ENCODE measurements at places on chromosomes 4 and X.

- DNase-seq: no peak
Measured at GRCh38 chr4:3391422-3391821, 50.3 kb upstream of the HGFAC start.

GRCh38 chrX:115957862-115958490 lies 212.6 kb upstream of the AGTR2 start:
- no peak for DNase-seq

- DNase-seq: no peak
Measured at GRCh38 chr4:186104890-186105646, 564 bp downstream of the FAM149A start.

DNA sequence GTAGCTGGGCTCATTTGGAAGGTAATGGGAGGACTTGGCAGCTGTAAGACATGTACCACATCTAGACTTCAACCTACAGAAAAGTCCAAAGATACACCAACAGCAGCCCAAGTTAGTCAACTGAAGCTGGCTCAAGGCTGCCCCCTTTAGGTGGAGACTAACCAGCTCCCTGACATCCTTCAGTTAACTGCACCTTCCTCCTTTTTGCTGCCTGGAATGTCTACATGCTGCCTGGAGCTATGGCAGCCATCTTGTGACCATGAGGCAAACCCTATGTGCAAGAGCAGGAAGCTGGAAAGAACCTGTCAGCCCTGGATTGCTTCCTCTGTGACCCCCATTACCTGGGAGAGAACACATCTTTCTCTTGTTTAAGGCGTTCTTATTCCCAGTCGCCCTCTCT lies 25.8 kb downstream of the ARSD start:
- no peak for DNase-seq

GRCh38 chr4:38377195-38377594 lies 286.8 kb upstream of the KLF3 start:
- no peak for DNase-seq

DNA sequence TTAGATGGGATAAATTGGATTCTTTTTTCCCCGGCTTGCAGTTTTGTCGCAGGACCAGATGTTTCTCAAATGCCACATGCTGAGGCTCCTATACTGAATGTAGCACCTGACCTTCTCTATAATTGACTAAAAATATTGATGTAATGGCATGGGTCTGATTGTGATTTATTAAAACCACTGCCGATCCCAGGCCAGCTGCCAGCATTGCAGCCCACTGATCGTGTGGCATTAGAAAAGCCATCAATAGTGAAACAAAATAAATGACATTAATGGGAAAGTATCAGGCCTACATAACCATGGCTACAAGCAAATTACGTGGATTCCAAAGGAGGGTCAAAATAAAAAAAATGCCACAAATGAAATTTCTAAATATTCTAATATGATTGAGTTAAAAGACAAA lies 98.7 kb downstream of the MAB21L2 start:
- DNase-seq: no peak

DNA sequence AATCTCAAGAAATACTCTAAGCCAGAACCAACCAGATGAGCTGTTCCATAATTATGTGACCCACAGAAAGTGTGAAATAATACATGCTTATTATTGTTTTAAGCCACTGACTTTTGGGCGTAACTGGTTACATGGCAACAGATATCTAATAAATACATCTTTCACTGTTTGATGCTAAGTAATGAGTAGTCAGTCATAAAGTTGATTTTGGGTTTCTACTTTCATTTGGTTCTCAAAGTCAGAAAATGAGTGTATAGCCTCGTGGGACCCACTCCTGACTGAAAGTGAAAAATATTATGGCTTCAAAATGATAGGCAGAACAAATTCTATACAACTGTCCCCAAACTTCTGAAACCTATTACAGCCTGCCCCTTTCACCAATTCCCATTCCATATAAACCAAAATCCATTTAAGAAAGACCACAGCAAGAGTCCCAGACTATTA lies 88.0 kb upstream of the CBR4 start:
- no peak for DNase-seq

DNA sequence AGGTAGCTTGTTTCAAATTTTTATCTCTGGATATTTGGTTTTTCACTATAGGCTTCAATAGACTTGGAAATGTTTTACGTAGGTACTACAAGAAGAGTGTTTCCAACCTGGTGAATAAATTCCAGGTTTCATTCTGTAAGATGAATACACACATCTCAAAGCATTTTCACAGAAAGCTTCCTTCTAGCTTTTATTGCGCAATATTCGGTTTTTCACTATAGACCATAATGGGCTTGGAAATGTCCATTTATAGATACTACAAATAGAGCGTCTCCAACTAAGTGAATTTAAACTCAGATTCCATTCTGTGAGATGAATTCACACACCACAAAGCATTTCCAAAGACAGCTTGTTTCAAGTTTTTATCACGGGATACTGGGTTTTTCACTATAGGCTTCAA lies 857.7 kb upstream of the HS3ST1 start:
- DNase-seq: no peak

DNA sequence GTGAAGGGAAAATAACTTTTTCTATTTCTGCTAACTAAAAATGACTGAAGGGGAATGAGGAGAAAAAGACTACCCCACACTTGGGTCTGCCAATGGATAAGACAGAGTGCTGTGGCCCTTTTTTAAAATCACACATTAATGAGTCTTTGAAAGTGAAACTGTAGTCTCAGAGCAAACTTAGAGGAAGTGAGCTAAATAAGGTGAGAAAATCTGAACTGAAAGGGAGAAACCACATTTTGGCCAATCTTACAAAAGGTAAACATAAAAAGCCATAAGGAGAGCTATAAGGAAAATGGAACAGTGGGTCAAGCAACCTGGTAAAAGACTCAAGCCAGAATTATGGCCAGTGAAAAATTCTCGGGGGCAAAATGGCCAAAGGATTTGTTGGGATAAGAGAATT lies 755.1 kb upstream of the IGFBP7 start:
- no peak for DNase-seq

- DNase-seq: no peak
Measured at GRCh38 chr4:121764702-121765367, at the start of gene SMIM43. Gene SMIM43, minus strand, starts transcription at chr4:121765164. Its CDS starts 59 bp downstream, at chr4:121765105.

DNA sequence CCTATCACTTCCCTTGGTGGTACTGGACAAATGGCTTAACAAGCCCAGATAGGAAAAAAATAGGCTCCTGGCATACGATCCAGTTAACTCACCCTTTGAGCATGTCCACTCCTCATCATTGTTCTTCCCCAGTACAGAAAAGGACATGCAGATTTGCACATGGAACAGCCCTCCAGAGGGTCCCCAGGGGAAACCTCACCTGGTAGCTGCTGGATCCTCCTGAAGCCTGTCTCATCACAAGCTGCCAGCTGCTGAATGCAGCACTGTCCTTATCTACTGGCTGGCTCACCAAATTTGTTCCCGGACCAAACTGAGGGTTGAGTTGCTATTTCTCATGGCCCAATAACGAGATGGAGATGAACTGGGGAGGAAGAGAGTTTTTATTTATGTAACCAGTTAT lies 49.4 kb downstream of the SERTM2 start:
- DNase-seq: no peak

- DNase-seq: no peak
Measured at GRCh38 chr4:161393602-161394001, 770.2 kb downstream of the FSTL5 start.

- DNase-seq: peak; percentile 24
Measured at GRCh38 chrX:155216940-155217440, 730 bp downstream of the VBP1 start.

DNA sequence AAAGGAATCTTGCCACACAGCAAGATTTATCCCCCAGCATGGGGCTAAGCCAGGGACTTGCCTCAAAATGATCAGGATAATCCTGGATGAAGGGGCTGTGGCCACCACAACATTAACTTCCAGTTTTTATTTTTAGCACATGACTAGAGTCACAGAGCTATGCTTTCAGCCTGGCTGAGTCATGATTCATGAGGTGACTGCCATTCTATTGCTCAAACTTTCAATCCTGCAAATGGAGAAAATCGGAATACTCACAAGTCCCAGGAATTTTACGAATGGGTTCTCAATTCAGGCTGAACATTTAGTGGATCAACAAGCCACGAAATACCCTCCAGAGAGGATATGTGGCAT lies 70.7 kb upstream of the HPGD start:
- DNase-seq: peak; percentile 63

DNA sequence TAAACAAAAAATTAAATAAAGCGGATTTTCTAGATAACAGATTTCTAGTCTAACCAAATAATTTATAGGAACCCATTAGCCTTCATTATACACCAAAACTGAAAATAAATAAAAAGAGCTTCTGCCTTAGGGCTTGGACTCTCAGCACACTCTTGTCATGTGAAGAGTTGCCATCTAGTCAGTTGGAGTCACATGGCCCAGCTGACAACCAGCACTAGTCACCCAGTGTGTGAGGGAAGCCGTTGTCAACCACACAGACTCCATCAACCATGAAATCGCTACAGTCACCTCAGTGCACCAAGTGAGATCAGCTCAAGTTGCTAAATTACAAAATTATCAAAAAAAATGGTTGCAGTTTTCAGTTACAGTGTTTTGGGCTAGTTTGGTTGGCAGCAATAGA lies 470.0 kb downstream of the GASK1B start:
- DNase-seq: no peak

- DNase-seq: no peak
Measured at GRCh38 chr4:36189511-36190226, 54.6 kb downstream of the ARAP2 start.

- DNase-seq: no peak
Measured at GRCh38 chrX:106588801-106589200, 23.0 kb upstream of the RADX start.

- no peak for DNase-seq
Measured at GRCh38 chrX:9285342-9285771, 179.5 kb upstream of the TBL1X start.

DNA sequence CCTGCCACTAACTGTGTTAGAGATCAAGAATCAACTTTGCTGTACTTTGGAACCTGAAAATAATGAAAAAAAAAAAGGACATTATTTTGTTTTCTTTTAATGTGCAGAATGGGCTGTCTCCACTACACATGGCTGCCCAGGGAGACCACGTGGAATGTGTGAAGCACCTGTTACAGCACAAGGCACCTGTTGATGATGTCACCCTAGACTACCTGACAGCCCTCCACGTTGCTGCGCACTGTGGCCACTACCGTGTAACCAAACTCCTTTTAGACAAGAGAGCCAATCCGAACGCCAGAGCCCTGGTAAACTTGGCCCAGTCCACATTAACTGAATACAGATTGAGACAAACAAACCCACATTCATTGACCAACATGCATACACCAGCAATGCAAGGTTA lies 206.2 kb downstream of the ANK2 start:
- DNase-seq: no peak

- DNase-seq: no peak
Measured at GRCh38 chr4:8874896-8875680, 3.4 kb upstream of the HMX1 start.

GRCh38 chrX:14508025-14508690 lies 21.2 kb upstream of the GLRA2 start:
- peak; percentile 11 for DNase-seq

DNA sequence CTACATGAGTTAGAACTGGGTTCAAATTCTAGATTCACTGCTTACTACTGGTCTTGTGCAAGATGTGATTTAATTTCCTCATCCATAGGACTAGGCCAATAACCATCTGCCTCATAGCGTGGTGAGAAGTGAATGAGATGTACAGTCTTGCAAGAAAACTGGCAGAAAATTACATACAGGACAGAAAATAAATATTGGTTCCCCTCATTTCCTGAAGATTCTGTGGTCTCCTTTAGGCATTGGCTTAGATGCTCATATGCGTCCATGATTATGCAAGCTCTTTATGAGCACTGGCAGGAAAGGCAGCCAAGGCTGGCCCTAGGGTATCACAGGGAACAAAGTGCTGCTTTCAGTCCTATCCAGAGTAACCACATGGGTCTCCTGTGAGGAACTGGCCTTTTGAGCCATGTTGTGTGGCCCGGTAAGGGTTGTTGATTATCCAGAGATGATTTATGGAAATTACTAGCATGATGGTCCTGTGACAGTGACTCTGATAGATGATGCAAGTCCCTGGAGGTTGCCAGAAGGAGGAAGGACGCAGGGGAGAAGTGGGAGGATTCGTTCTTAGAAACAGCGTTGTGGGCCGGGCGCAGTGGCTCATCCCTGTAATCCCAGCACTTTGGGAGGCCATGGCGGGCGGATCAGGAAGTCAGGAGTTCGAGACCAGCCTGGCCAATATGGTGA lies 9.9 kb upstream of the MOB1B start:
- DNase-seq: no peak

DNA sequence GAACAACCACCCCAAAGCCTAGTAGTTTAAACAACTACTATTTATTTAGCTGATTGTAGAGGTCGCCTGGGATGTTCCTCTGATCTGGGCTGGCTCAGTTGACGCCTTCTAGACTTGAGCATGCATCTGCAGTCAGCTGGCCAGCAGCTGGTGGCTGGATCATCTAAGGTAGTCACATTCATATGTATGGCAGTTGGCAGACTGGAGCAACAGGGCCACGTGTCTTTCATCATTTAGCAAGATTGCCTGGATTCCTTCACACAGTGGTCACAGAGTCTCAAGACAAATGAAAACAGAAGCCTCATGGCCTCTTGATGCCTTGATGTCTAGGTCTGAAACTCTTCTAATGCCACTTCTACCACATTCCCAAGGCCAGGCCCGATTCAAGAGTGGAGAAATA lies 220.6 kb upstream of the S100G start:
- no peak for DNase-seq

- no peak for DNase-seq
Measured at GRCh38 chrX:34546366-34546765, 110.7 kb downstream of the TMEM47 start.

DNA sequence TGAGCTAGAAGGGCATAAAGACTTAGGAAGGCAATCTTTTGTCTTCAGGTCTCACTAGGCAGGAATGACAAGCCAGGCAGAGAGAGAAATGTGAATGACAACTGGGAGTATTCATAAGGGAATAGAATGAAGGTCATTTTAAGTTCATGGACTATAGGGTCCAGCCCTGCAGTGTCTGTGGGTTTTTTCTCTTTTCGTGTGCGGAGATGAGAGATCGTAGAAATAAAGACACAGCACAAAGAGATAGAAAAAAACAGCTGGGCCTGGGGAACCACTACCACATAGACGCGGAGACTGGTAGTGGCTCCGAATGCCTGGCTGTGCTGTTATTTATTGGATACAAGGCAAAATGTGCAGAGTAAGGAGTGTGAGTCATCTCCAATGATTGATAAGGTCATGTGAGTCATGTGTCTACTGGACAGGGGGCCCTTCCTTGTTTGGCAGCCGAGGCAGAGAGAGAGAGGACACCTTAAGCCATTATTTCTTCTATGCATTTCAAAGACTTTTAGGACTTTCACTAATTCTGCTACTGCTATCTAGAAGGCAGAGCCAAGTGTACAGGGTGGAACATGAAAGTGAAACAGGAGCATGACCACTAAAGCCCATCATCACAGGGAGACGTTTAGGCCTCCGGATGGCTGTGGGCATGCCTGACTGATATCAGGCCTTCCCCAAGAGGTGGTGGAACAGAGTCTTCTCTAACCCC lies 921.8 kb upstream of the PCDH10 start:
- DNase-seq: peak; percentile 83

- DNase-seq: peak; percentile 64
Measured at GRCh38 chrX:22952010-22952409, 47.8 kb upstream of the DDX53 start.

GRCh38 chr4:166481739-166482138 lies 608.7 kb downstream of the TLL1 start:
- no peak for DNase-seq

Measured in A172 (cell line).